Mesothelial cell of epicardium (in vitro differentiated cells): ENCODE measurements at places on chromosomes 5 and 9.

GRCh38 chr5:136598802-136599404, 233.6 kb upstream of the TRPC7 start:
- H3K27me3 ChIP-seq: no peaks in the 10 kb centered on the region
- no peak overlapping the region for H3K27ac ChIP-seq
- H3K36me3 ChIP-seq: peaks cover 5% of the 10 kb centered on the region
- H3K4me3 ChIP-seq: no peak overlapping the region
- no peaks in the 10 kb centered on the region for H3K4me1 ChIP-seq
- DNase-seq: no peak

- H3K27me3 ChIP-seq: no peaks in the 10 kb centered on the region
- H3K36me3 ChIP-seq: peaks cover 12% of the 10 kb centered on the region
- peak overlapping the region; percentile 3 for H3K4me3 ChIP-seq
- H3K4me1 ChIP-seq: peaks cover 66% of the 10 kb centered on the region
- no peak for DNase-seq
Observed at GRCh38 chr9:134661299-134661698, 19.7 kb downstream of the COL5A1 start.

DNA sequence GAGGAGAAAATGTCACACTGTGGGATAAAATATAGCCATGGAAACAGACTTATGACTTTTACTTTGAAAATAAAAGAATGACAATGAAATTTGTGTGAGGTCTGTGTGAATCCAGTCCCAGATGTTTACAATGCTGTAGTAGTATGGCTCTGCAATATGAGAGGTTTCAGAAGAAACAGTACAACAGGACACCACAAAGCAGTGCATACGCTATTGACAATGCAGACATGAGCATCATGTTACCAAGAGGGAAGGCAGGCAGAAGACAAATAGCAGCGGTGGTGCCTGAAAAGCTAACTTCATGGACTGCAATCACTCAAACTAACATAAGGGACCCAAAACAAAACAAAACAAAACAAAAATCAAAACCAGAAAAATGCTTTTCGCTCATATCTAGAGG, 1.8 kb downstream of the FGF10 start:
- H3K36me3 ChIP-seq: no peaks in the 10 kb centered on the region
- peak overlapping the region; percentile 37 for H3K4me3 ChIP-seq
- H3K27me3 ChIP-seq: peaks cover 89% of the 10 kb centered on the region
- H3K4me1 ChIP-seq: peaks cover 26% of the 10 kb centered on the region
- no peak for DNase-seq

DNA sequence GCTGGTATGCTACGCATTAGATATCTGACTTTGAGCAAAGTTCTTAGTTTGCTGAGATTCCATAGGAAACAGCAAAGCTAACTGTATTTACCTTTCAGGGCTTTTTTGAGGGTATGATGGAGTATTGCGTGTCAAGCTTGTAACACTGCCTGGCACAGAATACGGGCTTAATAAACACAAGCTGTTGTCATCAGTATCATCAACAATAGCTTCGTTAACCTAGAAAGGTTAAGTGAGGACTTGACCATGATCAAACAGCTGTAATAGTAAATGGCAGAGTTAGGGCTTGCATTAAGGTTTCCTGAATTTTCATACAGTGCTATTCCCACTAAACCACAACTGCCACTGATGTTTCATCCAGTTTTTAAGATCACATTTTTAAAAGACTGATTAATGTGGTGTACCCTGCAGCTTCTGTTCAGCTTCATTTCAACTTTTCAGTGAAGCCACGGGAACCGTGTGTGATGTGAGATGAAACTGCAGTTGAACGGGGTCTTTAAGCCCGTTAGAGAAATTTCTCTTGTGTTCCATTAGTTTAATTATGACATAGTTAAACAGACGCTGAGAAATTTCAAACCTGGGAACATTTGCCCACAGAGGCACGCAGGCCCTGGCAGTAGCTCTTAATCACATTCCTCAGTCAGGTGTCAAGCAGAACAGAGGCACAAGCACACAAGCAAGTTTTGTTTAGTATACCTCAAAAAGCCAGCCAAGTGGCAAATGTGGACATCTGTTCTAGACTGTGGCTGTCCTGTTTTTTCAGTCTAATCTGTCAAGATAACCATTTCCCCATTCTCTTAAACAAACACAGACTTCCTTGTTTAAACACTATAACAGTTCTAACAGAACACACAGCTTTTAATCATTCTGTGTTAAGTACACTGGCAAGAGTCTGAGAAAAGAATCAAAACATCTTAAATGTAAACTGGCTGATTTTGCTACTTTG, 147.1 kb downstream of the ZNF608 start:
- no peaks in the 10 kb centered on the region for H3K36me3 ChIP-seq
- no peak overlapping the region for H3K4me3 ChIP-seq
- H3K27me3 ChIP-seq: no peaks in the 10 kb centered on the region
- H3K4me1 ChIP-seq: peaks cover 31% of the 10 kb centered on the region
- no peak for DNase-seq
